NCI-H226 (cell line): ENCODE measurements at places on chromosomes 7 and 10.

GRCh38 chr10:96267234-96267705 is 4.1 kb downstream of the BLNK start:
- no peak for DNase-seq

- no peak for DNase-seq
Observed at GRCh38 chr7:99357701-99358490, 16.6 kb upstream of the ARPC1B start.

DNA sequence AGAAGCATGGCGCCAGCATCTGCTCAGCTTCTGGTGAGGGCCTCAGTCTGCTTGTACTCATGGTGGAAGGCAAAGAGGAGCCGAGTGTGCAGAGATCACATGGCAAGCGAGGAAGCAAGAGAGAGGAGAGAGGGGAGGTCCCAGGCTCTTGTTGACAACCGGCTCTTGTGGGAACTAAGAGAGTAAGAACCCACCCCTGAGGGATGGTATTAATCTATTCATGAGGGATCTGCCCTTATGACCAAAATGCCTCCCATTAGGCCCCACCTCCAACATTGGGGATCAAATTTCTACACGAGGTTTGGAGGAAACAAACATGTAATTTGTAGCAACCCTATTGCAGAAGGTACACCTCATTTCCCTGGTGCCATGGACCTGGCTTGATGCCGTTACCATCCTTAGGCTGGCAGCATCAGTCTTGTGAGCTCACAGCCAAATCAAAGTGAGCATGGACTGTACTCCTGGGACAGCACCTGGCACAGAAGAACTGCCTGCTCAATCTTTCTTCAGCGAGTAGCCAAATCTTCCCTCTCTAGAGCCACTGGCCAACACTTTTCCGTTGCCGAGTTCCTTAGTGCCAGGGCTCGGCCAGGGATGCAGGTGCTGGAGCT is 6.5 kb downstream of the BTBD16 start:
- no peak for DNase-seq

GRCh38 chr10:7610651-7611389 is 55.9 kb downstream of the ITIH5 start:
- peak; percentile 64 for DNase-seq

DNA sequence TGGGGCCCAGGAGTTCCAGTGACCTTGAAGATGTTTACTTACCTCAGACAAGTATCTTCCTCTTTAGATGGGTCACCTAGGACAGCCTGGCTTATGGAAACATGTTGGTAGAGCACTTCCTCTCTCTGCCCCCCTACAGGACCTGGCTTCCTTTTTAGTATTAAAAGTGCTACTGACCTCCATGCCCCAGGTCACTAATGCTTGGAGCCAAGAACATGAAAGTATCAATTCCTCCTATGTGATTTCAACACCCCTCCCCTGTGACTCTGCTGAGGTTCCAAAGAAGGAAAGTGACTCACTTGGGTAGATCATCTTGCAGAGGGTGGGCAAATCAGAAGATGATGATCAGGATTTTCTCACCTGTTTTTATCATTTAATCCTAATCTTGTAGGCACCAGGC is 125.3 kb upstream of the CCDC6 start:
- DNase-seq: no peak

GRCh38 chr7:54725255-54725654 is 33.8 kb downstream of the SEC61G start:
- no peak for DNase-seq

DNA sequence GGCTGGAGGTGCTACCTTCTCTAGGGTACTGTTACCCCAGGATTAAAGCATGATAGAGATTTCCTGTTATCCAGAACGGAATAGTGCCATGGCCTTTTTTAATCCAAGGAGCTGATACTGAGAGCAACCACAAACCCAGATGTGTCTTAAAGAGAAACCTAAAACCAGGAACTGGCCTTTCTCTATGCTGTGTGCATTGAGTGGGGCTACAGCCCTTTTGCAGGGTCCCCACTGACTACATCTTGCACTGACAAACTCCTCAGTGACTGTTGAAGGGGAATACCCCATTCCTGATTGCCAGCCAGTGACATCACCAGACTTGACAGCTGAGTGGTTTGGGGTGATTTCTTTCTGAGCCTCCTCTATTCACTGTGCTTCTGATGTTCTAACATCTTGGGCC is 81.9 kb upstream of the CAPZA2 start:
- DNase-seq: no peak
